Tibial nerve (tissue), 4 donors: ENCODE measurements at places on chromosomes 1 and 21. TPM values are rescaled to one million over a fixed set of nuclear protein-coding genes. Genes with fewer than 3 reads are reported as not detected.

The ADAMTS4 gene
- total RNA-seq: 9.0 TPM

The TAS1R1 gene
- total RNA-seq: 0.78 TPM

The CPLANE2 gene
- total RNA-seq: 11.8 TPM

The PPFIA4 gene
- under 0.01 TPM for total RNA-seq

The TSACC gene
- not detected for total RNA-seq

The PPIAL4G gene
- total RNA-seq: not detected

The LORICRIN gene
- not detected for total RNA-seq

The LCE1B gene
- not detected for total RNA-seq

The PHLDA3 gene
- 251 TPM for total RNA-seq

The FYB2 gene
- total RNA-seq: not detected

The ZNF593OS gene
- not detected for total RNA-seq

The SPRR3 gene
- not detected for total RNA-seq

The PDC gene
- not detected for total RNA-seq

The PTPRC gene
- total RNA-seq: 16.5 TPM

The RCSD1 gene
- 14.1 TPM for total RNA-seq

The CFHR1 gene
- not detected for total RNA-seq

The HUNK gene
- total RNA-seq: 0.20 TPM

The MARK1 gene
- total RNA-seq: 11.1 TPM

The DYNLT5 gene
- total RNA-seq: 0.78 TPM

The HCRTR1 gene
- total RNA-seq: 2.5 TPM

The OR14K1 gene
- not detected for total RNA-seq

The TSPEAR gene
- total RNA-seq: not detected

The SRP9 gene
- total RNA-seq: 178 TPM

The PRAMEF14 gene
- not detected for total RNA-seq

The IFNLR1 gene
- not detected for total RNA-seq

The PEAR1 gene
- total RNA-seq: 51.4 TPM

The TEX38 gene
- total RNA-seq: not detected

The HAO2 gene
- total RNA-seq: not detected

The CENPL gene
- total RNA-seq: 4.2 TPM

The APOBEC4 gene
- total RNA-seq: not detected

The C8A gene
- total RNA-seq: not detected

The RNU1-3 gene
- under 0.01 TPM for total RNA-seq

The LRIG2 gene
- total RNA-seq: 26.2 TPM

The TMEM240 gene
- 5.1 TPM for total RNA-seq
